ENCODE measurements at places on chromosomes 3 and 15.

DNA sequence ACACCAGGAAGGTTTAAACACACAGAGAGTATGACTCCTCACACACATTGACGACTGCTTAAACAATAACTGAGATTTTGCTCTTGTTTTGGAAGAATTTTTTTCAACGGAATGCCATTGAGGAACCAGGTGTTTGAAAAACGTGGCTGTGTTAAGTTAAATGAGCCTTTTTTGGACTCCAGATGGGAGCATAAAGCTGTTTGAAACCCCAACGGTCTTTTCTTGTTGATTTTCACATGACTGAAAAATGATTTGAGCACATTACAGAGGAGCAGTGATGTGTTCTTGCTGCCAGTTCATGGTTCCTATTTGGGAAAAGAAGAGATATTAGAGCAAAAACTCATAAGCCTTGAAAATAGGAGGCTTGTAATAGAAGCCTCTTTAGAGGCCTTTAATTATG, 97.8 kb upstream of the SELENOK start:
- DNase-seq, result no peak

DNA sequence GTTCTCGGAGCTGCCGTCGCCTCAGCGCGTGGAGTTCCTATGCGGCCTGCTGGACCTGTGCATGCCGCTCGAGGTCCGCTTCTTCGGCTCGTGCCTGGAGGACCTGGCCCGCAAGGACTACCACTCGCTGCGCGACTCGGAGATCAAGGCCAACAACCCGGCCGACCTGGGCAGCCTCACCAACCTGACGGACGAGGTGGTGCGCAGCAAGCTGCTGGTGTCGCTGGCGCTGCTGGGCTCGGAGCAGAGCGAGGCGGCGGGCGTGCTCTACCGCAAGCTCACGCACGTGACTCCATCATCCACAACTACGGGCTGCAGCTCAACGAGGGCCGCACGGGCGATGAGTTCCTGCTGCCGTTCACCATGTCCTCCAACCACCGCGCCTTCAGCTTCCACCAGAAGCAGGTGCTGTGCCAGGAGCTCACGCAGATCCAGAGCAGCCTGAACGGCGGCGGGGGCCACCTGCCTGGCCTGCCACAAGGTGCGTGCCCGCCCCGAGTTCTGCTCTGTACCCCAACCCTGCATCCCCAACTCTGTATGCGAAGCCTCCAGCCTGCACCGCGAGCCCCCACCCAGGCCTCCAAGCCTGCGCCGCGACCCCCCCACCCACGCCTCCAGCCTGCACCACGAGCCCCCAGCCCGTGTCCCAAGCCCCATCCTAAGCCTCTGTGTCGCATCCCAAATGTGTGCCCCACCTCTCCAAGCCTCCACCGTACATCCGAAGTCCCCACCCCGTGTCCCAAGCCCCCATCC, 178.2 kb downstream of the OR4M2 start:
- no peak for DNase-seq

GRCh38 chr3:46668591-46668990, 24.9 kb downstream of the ALS2CL start:
- no peak for DNase-seq

DNA sequence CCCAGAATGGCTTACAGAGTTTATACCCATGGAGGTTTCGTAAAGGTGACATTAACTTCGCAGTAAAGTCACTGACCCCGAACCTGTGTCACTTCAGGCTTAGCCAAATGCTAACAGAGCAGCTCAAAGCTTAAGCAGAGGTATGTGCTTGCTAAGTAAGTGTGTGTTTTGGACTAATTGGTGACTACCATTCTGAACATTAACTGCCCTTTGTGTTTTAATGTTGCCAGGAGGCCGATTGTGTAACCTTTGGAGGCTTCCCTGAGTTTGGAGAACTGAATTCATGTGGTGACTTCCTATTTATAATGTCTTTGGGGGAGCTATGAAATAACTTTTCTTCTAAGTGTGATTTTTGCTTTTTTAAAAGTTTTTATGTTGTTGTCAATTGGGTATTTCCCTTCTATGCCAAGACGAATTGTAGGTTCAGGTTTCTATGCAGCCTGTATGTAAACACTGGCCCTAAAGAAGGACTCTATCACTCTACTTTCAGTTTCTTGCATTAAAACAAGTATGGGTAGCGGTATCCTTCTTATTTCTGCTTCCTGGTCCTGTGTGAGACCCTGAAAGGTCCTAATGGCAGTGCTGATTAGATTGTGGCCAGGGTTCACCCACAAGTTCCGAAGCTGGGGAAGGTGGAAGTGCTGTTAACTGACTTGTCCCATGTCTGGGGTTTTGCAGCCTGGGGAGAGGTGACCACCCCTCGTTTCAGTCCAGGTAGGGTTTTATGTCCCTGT, 86.3 kb downstream of the IGF1R start:
- no peak for DNase-seq

GRCh38 chr15:66233487-66234415, 19.8 kb downstream of the MEGF11 start:
- no peak for DNase-seq

- no peak for DNase-seq
These were observed 77.5 kb downstream of the ATP10A start for GRCh38 chr15:25785641-25786025.

GRCh38 chr3:53820756-53821580, 25.3 kb downstream of the CHDH start:
- no peak for DNase-seq

DNA sequence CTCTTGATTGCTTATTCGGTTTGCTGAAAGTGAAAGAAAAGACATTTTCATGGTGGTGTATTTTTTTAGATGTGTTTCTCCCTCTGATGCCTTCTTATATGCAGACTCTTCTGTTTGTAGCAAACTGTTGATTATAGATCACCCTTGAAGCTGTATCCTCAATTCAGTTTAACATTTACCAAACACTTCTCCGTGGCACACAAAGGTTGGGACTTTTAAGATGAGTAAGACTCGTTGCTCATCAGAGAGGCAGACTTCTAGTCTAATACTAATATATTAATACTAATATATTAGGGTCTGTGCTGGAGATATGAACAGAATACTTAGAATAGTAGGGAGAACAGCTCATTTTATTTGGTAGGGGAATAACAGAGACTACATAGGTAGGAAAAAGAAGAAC, 32.8 kb downstream of the RASA2 start:
- no peak for DNase-seq

DNA sequence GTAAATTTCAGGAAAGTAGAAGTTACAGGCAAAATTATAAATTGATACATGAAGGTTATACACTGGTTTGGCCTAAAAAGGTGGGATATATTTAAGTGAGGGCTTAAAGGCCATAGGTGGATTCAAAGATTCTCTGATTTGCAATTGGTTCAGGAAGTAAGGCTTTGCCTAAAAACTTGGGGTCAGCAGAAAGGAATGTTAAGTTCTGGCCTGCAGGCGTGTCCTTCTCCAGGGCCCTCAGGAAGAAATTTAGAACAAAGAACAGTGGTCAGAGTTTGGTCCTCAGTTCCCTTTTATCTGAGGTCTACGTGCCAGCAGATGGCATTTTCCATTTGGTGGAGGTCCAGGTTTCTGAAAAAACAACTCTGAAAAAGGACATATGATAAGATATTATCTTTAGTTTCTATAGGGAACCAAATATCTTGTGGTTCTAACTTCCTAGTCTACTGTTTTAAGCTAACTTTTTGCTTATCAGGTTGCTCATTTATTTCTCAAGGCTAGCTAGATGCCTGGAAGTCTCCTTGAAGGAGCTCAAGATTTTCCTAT, 40.5 kb downstream of the SCN11A start:
- no peak for DNase-seq

DNA sequence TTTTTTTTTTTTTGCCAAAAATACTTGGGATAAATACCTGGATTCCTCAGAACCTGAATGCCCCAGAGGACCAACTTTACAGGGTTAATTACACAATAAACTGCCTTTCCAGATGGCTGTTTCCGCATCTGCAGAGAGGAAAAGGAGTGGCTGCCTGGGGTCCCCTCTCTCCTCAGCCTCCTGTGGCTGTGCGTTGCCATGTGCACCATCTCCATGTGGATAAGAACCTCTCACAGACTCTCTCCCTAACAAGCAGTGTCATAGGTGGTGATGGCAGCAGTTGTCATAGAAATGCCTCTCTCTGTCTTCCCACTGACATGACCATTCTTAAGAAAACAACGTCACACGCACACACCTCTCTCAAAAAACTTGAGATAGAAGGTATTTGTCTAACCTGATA, 179.4 kb downstream of the RPLP1 start:
- no peak for DNase-seq

- no peak for DNase-seq
These were observed 2.3 kb upstream of the INSYN1 start for GRCh38 chr15:73755481-73755880.

DNA sequence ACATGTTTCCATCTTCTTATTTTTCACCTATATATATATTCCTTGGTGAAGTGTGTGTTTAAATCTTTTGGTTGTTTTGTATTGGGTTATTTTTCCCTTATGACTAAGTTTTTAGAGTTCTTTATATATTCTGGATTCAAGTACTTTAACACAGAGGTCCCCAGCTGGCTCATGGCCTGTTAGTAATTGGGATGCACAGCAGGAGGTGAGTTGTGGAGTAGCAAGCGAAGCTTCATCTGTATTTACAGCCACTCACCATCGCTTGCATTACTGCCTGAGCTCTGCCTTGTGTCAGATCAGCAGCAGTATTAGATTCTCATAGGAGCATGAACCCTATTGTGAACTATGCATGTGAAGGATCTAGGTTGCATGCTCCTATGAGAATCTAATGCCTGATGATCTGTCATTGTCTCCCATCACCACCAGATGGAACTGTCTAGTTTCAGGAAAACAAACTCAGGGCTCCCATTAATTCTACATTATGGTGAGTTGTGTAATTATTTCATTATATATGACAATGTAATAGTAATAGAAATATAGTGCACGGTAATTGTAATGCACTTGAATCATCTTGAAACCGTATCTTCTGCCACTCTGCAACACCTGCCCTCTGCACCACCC, 151.6 kb downstream of the RSRC1 start:
- DNase-seq, result no peak

DNA sequence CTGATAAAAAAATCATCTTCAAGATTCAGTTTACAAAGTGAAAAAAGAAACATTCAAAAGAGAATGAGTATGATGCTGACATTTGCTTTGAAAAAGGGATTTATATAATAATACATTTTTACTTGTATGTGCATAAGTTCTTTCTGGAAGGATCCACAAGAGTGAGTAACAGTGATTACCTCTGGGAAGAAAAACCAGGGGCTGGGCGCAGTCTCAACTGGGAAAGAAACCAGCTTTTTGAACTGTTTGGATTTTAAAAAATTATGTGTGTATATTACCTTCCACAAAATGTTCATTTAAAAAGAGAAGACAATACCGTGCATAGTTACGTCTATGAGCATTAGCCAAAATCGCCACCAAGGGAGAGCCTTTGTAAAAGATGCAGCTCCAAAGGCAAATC, 1.3 kb downstream of the CLEC3B start:
- DNase-seq, result no peak

- no peak for DNase-seq
These were observed 928.2 kb downstream of the EPHA3 start for GRCh38 chr3:90035643-90036042.

DNA sequence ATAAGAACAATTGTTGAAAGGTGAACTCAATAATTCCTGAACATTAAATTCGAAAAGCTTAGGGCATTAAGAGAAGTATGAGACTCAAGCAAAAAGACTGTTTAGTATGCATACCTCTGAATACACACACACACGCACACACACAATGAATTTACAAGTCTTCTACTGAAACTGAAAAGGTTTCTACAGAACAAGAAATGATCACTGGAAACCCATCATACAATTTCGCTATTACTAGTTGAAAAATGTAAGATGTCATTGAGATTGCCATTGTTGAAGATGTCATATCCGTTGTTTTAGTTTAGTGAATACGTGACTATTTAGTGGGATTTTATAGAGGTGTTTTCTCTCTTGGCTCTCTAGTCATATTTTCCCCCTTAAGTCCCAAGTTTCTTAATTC, 106.8 kb downstream of the FOXB1 start:
- DNase-seq, result no peak

GRCh38 chr15:58517252-58517681, 85.5 kb downstream of the LIPC start:
- no peak for DNase-seq

- no peak for DNase-seq
These were observed 61.0 kb downstream of the BOC start for GRCh38 chr3:113272385-113272779.

GRCh38 chr3:45887759-45888511, 1.6 kb downstream of the CCR9 start:
- DNase-seq, result no peak

DNA sequence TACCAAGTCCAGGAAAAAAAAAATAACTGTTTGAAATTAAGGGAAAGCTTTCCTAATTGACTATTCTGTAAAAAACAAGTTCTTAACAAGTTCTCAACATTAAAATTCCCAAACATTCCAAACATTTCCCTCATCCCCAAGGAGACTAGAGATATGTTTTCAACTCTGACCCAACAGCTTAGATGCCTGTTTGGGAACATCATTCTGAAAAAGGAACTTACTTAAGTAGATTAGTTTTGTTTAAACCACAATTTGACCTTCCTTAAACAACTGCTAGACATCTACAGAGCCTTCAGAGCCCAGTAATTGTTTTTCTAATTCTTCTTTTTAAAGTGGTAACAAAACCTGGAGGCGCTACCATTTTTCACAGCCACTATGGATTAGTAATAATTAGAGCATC, 12.8 kb downstream of the UBR1 start:
- no peak for DNase-seq

Data from amygdala (tissue), 56 donors.